ENCODE measurements at places on chromosomes 16 and 17.

- DNase-seq: no peak
These were observed 50.4 kb upstream of the HS3ST2 start for GRCh38 chr16:22763437-22764080.

GRCh38 chr17:81831957-81832607, 1.0 kb downstream of the MCRIP1 start:
- peak; percentile 10 for DNase-seq

- no peak for DNase-seq
These were observed 3.0 kb downstream of the ALKBH5 start for GRCh38 chr17:18186627-18186982.

DNA sequence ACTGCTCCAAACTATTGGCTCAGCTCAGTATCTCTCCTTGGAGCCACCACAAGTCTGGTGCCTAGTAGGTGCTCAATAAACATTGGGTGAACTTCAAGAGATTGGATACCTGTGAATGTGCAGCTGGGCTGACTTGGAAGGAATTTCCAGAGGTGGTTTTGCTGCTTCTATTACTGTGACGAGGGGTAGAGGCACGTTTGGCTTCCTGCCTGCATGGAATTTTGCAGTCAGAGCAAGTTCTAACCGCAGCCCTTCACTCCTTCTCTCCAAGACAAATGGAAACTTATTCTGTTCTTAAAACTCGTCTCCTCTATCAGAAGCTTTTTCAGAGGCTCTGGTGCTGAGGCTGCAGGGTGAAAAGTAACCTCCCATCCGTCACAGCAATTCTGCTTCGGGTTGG, 342.5 kb downstream of the CPPED1 start:
- DNase-seq: no peak

DNA sequence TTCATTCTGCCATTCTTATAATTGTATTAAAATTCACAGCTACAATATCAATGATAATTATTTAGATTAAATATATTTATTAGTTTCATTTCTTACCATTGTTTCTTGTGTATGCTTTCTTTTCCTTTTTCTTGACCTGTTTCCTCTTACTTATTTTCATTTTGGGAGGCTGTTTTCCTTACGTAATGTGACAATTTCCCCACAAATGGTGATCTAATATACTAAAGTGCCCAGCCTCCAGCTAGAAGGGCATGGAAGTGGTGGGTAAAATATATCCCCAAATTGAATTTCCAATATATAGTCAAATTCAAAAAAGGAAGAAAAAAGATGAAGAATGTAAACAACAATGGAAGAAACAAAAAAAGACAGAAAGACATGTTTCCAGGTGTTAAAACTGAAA, 1.5 kb upstream of the ABCA6 start:
- no peak for DNase-seq

DNA sequence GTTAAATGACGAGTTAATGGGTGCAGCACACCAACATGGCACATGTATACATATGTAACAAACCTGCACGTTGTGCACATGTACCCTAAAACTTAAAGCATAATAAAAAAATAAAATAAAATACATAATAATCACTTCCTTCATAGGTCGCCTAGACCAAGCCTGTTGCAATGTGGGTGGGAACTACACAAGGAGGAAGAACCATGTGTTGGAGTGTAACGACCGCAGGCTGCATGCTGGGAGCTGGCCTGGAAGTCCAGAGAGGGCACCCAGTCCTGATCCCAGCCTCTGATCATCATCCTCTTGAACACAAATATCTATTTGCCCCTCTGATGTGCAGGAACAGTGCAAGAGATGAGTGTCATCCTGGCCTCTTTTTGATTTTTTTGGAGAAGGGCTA, 224.7 kb upstream of the ASIC2 start:
- no peak for DNase-seq

DNA sequence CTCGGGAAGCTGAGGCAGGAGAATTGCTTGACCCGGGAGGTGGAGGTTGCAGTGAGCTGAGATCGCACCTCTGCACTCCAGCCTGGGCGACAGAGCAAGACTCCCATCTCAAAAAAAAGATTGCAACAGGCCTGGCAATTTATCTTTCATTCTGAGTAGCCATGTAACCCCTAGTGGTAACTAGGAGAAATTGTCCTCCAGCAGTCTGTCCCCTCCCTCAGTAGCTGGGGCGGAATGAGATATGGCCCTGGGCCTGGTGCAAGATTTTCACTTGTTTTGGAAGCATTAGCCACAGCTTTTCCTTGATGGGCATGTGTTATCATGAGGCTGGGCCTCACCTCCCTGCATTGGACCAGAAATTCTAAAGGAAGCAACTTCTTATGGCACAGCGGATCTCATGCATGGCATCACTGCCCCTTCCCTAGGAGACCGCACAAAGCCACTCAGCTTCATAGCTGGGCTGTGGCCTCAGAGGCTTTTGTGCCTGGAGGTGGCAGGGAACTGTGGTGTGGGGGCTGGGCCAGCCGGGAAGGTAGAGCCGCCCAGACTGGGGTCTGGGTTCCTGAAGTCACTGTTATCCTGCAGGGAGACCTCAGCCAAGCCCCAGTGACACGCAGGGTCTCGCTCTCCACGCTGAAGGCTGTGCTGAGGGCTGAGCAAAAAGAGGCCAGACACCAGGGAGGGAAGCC, 13.4 kb downstream of the NATD1 start:
- peak; percentile 76 for DNase-seq

DNA sequence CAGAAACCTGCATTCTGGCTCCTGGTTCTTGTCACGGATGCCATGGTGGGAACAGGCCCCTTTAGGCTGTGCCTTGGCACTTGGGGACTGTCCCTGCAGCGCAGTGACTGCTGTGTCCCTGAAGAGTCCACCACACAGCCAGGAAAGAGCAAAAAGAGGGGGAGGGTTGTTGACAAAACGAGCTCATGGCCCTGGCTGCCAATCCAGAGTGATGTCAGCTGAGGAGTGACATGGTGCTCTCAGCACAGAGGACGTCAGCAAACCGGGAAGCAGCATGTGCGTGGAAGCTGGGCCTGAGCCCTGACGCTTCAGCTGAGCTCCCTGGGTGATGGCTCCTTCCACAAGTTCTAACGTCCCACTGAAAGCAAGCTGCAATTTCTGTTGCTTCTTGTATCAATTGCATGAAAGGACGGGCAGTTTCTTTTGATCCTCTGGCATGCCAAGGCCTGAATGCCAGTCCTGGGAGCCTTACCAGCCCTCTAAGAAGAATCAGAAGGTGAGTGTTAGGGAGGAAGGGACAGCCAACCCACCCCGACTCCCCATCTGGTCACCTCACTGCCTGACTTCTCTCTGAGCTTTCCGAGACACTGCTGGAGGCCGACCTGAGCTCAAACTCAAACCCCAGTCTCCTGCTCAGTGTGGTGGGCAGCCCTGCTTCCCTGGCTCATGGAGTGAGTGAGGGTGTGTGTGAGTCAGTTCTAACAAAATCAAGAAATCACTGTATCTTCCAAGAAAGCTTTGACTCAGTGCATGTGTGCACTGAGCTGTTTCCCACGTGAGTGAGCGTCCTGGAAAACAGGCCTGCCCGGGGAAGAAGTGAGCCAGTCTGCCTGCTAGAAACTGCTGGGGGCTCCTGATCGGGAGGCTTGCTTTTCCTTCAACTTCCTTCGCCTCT, 14.7 kb upstream of the WNT3 start:
- no peak for DNase-seq

DNA sequence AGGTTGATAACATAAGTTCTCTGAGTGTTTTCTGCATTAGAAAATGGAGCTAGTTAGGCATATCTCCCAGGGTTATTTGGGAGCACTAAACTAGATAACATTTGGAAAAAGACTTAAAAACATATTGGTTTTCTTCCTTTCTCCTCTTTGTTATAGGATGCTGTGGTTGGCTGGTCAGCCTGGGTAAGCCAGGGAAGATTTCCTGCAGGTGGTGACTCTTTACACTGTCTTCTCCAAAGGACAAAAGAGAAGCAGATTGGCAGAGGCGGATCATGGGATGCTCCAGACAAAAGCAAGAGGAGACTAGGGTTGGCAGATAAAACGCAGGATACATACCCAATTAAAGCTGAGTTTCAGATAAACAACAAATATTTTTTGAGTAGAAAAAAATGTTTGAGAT, 6.2 kb upstream of the CRYBA1 start:
- DNase-seq: no peak

GRCh38 chr16:65181071-65181561, 59.3 kb upstream of the CDH11 start:
- no peak for DNase-seq

DNA sequence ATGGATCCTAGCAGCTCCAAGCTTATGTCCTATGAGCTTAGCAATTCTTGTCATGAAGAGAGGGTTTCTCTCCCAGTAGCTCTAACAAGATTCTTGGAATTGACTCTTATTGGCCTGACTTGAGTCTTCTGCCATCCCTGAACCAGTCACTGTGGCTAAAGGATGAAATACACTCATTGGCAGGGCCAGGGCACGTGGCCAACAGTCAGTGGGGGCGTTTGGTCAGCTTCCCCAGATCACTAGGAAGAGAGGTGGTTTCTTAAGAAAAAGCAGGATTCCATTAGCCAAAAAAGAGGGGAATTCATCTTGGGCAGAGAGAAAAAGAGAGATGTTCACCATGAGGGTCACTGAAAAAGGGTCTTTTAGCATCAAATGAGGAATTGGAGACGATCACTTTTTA, 363.2 kb downstream of the SNX29 start:
- DNase-seq: no peak

DNA sequence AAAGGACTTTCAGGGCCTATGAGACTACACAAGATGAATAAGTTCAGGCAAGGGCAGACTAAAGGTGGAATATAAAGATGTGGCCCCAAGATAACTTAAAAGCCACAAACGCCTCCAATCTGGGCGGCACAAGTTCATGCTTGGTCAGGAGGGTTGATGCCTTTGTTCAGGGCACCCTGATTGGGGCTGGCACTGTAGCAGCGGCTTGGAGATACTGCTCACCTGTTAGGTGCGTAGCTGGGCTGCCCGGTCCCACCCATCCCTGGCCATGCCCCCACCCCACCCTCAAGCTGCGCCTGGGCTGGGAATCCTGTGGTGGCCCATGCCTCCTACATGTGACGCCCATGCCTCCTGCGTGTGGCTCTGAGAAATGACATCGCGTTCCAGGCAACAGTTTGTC, 12.5 kb upstream of the SLC13A2 start:
- DNase-seq: no peak

GRCh38 chr17:77470800-77471733, 330.3 kb downstream of the SEC14L1 start:
- DNase-seq: no peak

DNA sequence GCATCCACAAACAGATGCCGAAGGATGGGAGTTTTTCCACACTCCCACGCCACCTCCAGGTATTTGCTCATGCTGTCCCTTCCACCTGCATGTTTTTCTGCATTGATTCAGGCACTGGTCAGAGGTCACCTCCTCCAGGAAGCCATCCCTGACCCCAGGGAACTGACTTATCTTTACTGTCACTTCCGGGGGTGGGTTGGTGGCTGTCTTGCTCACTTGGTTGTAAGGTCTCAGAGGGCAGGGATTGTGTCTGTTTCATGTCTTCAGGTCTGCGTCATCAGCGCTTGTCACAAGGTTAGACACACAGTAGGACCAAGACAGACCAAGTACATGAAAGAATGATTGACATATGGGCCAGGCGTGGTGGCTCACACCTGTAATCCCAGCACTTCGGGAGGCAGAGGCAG, 1.9 kb upstream of the IL4R start:
- no peak for DNase-seq

GRCh38 chr16:1788095-1788707, 5.3 kb downstream of the IGFALS start:
- no peak for DNase-seq

GRCh38 chr16:1527836-1528811, 5.3 kb upstream of the TMEM204 start:
- no peak for DNase-seq

GRCh38 chr16:71706046-71706445, 18.5 kb downstream of the PHLPP2 start:
- DNase-seq: no peak

- no peak for DNase-seq
These were observed 11.7 kb downstream of the ATPAF2 start for GRCh38 chr17:18027280-18027679.

GRCh38 chr16:66263973-66264310, 102.5 kb upstream of the CDH5 start:
- no peak for DNase-seq

DNA sequence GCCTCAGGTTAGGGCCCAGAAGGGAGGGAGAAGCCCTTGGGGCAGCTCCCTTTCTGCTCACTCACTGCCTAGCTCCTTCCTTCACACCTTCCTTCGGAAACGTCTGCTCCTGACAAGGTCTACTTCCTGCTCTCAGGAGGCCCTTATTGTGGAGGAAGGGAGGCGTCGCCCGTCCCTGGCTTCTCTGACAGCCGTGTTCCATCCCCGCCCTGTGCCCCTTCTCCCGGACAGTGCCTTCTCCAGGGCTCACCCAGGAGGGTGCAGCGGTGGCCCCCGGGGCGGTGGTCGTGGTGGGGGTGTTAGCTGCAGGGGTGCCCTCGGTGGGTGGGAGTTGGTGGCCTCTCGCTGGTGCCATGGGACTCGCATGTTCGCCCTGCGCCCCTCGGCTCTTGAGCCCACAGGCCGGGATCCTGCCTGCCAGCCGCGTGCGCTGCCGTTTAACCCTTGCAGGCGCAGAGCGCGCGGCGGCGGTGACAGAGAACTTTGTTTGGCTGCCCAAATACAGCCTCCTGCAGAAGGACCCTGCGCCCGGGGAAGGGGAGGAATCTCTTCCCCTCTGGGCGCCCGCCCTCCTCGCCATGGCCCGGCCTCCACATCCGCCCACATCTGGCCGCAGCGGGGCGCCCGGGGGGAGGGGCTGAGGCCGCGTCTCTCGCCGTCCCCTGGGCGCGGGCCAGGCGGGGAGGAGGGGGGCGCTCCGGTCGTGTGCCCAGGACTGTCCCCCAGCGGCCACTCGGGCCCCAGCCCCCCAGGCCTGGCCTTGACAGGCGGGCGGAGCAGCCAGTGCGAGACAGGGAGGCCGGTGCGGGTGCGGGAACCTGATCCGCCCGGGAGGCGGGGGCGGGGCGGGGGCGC, 231.9 kb downstream of the SEC14L1 start:
- no peak for DNase-seq

DNA sequence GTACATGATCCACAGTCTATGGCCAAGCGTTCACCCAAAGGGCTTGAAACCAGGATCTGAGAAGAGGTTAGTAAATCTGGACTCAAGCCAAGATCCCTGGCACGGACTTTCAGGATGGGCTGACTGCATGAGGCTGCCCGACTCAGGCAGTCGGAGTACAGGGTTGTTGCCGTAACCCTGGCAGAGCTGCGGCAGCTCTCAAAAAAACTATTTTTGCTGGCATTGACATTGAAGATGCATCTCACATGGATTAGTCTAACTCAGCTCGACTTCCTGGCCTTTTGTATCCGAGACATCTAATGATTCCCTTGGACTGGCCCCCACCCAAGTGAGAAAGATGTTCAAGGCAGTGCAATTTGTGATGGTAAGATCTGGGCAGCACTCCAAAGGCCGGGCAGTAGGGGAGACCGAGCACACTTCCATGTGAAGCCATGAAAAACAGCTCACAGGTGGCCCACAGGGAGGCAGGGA, 6.2 kb downstream of the SLC47A1 start:
- no peak for DNase-seq

DNA sequence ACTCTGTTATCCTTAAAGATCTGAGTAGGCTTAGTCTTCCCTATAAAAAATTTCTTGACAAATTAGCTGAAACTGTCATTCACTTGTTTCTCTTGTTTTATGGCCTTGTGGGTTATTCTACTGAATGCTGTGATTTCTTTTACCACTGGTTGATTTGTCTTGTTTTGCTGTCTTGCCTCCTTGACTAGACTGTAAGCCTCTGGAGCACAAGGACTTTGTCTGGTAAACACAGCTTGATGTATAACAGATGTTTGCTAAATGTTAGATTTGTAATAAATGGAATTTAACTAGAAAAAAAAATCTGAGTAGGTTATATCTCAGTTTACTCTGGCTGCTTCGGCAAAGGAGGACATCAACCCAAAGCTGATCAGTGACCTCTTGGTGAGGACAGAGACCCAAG, 21.6 kb downstream of the VAC14 start:
- no peak for DNase-seq

- peak; percentile 24 for DNase-seq
These were observed 8.6 kb downstream of the CX3CL1 start for GRCh38 chr16:57380671-57381462.

All from hematopoietic multipotent progenitor cell treated with erythropoietin and hydrocortisone succinate and interleukin-3 and kit ligand, for 17 days (in vitro differentiated cells).